ENCODE measurements at places on chromosomes 7 and 10. TPM values are rescaled to one million over a fixed set of nuclear protein-coding genes. Genes with fewer than 3 reads are reported as not detected.

HOXA7 gene
- 6.1 TPM for total RNA-seq

DNA sequence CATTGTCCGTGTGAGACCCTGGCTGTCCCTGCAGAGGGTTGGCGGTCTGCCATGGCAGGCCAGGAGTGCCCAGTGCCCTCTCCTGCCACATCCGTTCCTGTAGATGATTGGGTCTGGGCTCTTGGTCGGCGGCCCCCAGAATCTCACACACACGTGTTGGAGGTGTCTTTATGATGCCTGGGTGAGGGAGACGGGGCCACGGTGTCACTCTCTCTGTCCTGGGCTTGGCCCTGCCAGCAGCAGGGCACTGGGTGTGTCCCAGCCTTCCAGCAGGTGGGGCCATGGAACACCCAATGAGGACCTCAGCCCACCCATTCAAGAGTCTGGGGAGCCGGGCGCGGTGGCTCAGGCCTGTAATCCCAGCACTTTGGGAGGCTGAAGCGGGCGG is 30.2 kb downstream of the UNC5B start:
- ATAC-seq, result no peak

DNA sequence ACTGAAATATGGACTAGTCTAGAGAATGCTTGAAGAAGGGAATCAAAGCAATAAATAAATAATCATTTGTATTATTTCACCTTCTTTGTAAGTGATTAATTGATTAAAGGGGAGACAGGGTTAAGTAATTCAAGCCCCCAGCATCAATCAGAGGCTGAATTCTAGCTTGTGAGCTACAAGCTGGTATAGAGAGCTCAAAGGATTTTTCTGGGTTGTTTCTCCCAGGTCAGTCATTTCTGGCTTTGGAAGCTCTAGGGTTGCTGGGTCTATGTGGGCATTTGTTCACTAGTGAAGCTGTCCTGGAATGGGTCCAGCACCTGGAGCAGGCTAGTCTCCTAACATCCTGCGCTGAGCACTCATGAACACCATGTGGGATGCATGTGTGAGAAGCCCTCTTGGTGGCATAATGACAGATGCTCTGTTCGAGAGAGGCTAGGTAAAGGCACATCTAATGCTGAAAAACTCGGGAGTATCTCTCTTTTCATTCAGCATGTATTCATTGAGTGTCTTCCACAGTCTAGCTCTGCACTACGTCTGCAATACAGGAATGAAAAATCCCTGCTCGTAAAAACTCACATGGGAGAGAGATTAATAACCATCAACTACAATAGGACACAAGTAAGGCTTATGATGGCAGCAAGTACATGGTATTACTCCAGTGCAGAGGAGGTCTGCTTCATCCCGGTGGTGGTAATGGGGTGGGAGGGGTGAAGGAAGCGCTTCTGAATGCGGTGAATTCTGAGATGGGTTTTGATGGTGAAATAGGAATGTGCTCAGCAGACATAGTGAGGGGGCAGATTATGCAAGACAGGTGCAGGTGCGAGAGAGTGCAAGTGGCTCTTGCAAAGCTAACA is 68.0 kb upstream of the NRP1 start:
- peak; percentile 74 for ATAC-seq

GRCh38 chr10:30433306-30433729 is 666 bp upstream of the MAP3K8 start:
- peak; percentile 21 for ATAC-seq

DNA sequence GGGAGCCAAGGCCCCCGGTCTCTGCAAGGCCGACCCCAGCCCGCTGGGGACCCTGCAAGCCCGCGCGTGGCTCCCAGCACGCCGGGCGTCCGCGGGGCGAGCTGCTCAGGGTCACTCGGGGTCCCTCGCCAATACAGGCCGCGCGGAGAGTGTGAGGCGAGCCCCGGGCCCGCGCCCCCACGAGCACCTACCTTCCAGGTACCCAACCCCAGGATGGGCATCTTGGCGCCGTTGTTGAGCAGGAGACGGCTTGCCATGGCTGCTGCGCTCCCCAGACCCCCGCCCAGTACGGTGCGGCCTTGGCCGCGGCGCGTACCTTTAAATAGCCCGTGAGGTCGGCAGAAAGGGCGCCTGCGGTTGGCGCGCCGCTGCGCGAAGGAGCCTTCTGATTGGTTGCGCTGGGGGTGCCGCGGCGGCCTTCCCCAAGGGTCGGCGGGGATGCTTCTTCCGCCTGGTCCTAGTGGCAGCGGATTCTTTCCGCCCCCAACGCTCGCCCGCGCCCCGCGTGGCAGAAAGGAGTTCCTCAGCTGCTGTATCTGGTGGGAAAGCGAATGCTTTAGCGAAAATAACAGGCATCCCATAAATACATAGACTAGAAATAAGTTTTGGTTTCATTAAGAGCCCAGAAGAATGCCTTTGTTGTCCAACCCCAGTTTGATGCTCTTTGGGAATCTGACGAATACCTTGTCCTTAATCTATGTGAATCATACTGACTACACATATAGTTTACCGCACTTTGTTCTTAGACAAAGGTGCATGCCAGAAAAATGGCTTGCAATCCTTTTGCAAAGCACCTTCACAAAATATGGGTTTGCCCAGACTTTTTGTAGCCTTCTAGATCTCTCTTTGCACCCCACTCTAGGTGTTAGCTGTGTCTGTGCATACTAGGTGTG is at the start of gene AKR1B1:
Gene AKR1B1 (minus strand): TSS at position 295 of the 893 bp plus-strand sequence. CDS start 38 bp downstream, at position 257.
- peak; percentile 96 for ATAC-seq

DNA sequence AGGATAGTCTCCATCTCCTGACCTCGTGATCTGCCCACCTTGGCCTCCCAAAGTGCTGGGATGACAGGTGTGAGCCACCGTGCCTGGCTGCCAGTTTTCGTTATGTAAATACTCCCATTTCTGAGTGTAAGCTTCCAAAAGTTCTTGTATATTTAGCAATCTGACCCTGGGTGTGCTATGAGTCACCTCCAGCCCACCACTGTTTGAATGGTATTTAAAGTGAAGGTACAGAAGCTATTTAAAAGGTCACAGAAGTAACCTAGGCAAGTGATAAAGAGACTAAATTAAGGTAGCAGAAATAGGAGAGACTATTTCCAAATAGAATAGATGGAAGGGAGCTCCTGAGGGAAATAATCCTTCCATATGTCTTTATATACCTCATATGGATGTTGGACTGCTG is 3.9 kb upstream of the ANKRD7 start:
- ATAC-seq, result no peak
